SK-N-SH (cell line): ENCODE measurements at places on chromosomes 1 and 21. TPM values are rescaled to one million over a fixed set of nuclear protein-coding genes. Genes with fewer than 3 reads are reported as not detected.

GRCh38 chr1:161932668-161933067 lies 91.0 kb downstream of the OLFML2B start:
- DNase-seq: no peak

DNA sequence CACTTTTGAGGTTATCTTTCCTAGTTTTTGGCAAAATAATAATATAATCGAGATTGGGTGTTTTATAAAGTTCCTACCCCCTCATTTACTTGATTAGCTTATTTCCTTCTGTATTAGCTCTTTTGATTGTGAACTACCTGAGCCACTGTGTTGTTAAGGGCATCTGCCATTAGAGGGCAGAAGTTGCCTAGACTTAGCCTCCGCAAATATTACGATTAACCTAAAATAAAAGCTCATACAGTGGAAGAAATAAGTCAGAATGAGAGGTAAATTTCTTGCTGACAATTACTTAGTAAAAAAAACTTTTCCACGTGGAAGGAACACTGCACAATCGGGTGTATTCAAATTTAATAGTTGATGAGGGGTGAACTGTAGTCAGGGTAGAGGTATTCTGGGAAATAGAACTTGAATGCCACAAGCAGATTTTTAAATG lies 2.3 kb downstream of the H3-3A start:
- peak; percentile 39 for DNase-seq

DNA sequence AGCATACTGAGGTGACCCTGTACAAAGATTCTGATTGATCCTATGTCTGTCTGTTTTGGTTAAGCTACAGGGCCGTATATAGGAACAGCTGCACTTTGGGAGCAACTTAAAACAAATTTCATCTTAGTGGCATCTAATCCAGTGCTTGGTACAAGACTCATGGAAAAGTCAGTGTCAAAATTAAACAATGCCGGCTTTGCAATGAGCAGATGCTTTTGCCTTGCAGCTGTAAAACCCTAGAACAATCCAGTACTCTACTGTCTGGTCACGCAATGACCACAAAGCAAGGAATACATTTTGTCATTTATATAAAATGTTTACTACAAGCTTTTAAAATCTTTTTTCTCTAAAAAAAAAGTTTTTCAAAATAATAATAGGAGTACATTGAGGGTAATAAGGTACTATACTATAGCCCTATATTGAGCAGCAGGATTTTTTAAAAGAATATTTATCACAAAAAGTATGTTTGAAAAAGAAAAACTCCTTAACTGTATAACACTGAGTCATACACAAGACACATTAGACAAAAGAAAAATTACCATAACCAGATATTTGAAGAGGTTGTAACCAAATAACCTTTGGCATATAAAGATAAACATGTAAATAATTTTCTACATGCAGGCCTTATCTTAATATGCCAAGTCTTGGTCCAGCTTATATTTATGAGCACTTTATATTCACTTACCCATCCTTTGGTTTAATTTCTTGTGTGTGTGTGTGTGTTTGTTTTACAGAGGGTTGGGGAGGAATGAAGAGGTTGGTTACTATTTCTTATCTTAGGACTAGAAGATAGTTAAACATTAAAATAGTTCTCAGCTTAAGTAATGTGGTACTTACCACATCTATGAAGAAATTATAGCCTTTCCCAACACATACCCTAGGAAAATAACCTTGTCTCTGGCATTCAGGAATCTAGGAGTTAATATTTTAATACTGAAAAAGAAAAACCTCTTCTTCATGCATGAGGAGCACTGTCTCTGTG lies 262.3 kb downstream of the FAF1 start:
- DNase-seq: no peak

GRCh38 chr1:84823511-84823910 lies 69.5 kb downstream of the LPAR3 start:
- no peak for DNase-seq

DNA sequence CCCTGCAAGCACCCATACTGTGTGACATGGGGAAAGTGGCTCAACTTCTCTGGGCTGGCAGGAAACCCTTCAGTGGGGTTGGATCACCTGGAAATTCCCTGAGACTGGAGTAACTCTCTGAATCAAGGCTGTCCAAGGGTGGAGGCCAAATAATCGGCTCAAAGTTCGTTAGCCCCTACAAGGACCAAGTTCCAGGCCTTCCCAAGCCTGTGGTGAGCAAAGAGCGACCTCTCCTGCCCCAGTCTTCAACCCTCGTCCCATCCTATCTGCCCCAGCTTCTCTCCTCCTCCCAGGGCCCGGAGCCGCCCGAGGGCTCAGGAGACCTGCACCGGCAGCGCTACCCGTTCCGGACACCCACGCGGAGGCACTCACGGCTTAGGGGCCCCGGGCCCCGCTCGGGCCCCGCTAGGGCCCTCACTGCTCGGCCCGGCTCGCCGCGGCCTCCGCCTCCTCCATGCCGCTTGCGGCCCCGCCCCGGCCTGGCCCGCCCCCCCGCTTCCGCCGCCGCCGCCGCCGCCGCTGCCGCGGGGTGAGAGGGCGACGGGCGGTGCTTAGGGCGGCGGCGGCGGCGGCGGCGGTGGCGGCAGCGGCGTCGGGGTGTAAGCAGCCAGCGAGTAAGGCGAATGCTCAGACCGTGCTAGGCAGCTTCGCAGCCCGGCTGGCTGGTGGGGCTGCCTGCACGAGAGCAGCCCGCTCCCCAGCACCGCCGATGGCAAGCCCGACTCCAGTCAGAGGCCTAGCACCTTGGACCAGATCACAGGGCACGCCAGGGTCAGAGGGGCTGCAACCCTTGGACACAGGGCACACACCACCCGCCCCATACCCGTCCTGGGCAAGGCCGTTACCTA lies at the start of gene POMGNT1:
POMGNT1 (minus strand) TSS at position 471 of the 848 bp plus-strand sequence. CDS start 613 bp downstream, outside the sequence.
- peak; percentile 98 for DNase-seq

DNA sequence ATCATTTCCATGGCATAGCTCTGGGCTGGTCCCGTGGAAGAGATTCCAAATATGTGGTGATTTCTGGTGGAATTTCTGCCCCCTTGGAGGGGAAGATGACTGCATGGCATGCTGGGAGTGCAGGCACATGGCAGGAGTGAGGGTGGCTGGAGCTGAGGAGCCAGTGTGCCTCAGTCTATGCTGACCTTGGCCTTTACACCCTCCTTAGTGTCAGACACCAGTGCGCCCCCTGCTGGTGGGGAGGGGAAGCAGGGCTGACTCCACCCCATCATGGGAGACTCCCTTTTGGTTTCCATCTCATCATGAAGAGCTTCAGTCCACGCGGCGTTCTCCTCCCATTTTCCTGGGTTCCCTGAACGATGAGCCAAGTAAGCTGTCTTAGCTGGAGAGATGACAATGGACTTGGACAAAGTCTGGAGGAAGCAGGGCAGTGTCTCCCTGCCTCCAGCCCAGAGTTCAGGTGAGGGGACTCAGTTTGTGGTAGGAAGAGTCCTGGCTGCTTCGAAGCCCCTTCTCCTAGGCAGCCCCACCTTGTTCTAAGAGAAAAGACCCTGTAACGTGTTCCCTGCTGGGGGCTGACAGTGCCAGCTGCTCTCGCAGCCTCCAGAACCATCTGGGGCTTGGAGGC lies 10.3 kb downstream of the ALX3 start:
- DNase-seq: no peak

Gene LRRC38
- 0.02 TPM in 1 of 2 replicates, not detected in the other for polyA plus RNA-seq

Gene SPRR2G
- not detected in 2 replicates for polyA plus RNA-seq
